ENCODE measurements at places on chromosomes 2 and 18.

- DNase-seq = no peak
Measured at GRCh38 chr18:3248658-3249359, 1.2 kb downstream of the MYL12A start.

- no peak for DNase-seq
Measured at GRCh38 chr2:219537657-219538488, 5.7 kb downstream of the CHPF start.

DNA sequence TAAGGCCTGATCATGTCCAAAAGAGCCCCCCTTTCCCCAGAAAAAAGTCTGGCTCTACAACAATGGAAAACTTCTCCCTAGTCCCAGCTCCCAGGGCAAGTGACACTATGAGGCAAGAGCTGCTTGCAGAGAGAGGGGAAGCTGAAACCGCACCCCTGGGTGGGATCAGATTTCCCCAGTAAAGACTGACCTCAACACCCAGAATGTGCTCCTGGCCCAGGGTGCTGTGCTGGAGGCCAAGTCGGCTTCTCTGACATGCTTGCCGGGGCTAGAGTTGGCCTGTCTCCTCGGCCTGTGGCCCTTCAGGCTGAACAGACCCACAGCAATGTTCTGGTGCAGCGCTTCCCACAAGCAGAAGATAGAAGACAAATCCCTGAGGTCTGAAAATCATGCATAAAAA, 18.4 kb upstream of the ST8SIA3 start:
- DNase-seq = no peak

DNA sequence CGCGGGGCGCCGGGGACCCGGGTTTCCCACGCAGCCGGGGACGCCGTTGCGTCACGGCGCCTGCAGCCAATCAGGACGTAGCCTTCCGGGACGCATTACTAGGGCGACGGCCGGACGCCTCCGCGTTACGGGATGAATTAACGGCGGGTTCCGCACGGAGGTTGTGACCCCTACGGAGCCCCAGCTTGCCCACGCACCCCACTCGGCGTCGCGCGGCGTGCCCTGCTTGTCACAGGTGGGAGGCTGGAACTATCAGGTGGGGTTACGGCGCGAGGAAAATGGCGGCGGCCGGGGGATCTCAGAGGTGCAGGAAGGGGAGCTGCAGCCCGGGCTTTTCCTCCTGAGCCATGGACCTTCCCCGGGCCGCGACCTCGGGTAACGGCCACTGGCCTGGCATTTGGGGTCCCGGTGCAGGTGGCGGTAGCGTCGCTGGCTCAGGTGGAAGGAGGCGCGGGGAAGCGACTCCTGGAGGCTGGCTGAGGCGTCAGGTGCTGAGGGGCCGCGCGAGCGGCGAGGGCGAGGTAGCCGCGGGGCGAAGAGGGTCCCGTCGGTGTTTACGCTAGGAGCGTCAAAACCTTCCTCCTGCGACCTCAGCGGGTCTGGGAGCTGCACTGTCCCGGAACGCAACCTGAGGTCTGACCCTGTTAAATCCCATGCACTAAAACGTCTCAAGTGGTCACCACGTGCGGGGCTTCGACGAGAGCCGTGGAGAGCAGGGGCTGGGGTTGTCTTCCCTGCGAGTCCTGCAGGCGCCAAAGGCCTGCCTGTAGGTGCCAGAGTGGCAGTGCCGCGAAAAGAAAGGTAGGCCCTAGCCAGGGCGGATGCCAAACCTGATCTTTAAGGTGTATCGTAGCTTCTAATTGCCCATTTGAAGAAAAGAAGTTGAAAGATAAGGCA, at the start of gene LCLAT1:
LCLAT1 (plus strand) TSS at position 98 of the 897 bp plus-strand sequence. CDS start 78,345 bp downstream, outside the sequence.
- peak; percentile 64 for DNase-seq

- no peak for DNase-seq
Measured at GRCh38 chr2:158179660-158180059, 78.0 kb downstream of the UPP2 start.
